Activated CD4-positive, alpha-beta T cell treated with anti-CD3 and anti-CD28 coated beads for 1 hour (primary cell): ENCODE measurements at places on chromosomes 13 and 19.

DNA sequence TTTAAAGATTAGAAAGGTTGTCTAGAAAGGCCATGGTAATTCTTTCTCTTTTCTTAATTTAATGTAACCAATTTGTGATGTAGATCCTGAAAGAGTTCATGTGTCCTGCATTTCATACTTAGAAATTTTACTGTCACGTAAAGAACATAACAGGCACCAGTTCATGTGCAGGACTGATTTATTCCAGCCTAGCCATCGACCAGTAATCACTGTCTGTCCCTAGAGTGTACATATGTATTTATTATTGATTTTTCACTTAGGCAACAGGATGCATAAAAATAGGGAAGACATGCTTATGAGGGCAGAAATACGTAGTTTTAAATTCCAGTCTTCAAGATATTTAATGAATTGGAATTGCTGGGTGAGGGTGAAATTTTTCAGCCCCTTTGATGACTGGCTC is 37.6 kb downstream of the TDRD12 start:
- DNase-seq, result no peak

DNA sequence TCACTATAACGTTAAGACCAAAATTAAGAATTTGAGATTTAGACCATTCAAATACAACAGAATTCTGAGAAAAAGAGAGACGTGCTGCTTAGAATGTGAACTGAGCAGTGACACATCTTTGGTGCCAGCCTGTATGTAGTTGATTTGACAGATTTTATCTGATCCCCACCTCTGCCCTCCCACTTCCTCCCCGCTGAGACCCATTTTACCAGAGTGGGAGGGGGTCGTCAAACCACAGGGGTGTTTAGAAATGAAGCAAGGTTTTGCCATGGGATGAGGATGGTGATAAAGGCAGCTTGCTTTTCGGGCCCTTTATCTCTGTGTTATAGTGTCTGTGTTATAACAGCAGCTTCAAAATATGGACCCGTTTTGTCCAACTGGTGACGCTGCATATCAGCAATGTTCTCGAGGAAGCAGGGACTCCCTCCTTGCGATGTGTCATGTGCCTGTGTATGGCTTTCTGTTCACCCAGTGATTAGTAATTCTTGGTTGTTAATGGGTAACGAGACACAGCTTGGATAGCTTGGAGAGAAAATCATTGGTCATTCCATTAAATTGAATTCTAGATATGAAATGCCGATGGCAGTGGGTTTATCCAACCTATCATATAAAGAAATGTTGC is 125.0 kb downstream of the HS6ST3 start:
- no peak for DNase-seq

- no peak for DNase-seq
Observed at GRCh38 chr13:82010780-82011179, 1669.9 kb upstream of the SPRY2 start.

- no peak for DNase-seq
Observed at GRCh38 chr19:16217716-16218451, 20.2 kb downstream of the AP1M1 start.

DNA sequence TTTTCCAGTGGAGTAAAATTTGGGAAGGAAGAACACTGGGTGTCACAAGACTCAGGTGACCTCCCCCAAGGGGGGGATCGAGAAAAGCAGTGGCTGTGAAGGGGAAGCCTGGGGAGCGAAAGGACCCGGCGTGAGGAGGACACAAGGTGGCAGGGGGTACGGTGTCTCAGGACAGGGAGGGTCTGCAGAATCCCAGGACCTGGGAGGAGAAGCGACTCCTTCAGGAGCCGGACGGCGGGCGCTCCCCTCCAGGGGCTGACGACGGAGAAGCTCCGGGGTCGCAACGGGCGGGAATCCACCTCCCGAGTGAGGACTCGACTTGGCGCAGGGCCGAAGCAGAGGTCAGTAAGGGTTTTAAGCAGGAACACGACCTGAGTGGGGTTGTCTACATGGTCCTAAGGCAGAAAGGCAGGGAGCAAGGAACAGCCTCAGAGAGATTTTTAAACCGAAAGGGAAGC is 529 bp downstream of the ZNF836 start:
- no peak for DNase-seq

DNA sequence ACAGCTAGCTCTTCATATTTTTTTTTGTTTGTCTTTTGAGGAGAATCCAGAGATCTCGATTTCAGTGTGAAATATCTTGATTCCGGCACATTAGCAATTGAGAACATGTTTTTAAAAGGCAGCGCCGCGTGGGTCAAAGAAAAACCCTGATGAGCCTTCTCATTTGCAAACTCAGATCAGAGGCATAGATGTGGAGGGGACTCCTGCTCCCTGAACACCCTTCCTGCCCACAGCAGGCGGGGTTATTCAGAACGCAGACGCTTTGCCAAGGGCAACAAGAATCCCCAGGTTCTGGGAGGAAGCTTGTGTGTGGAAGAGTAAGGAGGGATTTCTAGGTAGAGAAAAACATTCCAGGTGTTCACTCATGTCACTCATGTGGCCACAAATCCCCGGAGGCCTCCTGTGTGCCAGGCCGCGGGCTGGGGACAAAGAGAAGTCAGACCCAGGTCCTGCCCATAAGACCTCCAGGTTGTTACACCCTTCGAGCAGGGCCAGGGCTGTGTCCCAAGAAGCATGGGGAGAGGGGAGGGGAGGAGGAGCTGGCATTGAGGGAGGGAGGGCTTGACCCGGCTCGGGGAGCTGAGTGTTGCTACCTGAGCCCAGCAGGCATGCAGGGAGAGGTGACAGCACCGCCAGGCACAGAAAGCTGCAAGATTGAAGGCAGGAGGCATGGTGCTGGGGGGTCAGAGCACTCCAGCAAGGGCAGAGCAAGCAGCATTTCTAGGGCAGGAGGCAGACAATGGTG is 15.9 kb upstream of the IGLON5 start:
- DNase-seq, result no peak

- DNase-seq, result no peak
Observed at GRCh38 chr19:45767881-45768654, 984 bp downstream of the SIX5 start.

DNA sequence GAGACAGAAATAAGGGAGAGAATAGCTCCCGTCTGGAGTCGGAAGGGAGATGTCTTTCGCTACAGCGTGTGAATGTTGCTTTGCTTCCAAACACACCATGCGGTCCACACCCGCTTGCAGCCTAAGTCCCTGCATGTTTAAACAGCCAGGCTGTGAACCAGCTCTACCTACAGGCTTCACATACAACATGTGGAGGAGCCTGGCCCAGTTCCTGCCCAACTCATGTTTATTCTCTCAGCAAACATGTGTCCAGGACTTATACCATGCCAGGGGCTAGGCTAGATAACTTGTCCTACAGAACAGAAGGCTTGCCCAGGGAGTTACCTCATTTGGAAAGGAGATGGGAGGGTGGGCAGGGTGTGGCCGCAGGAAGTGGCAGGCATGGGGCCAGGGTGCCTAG is 181.5 kb downstream of the FOXO1 start:
- no peak for DNase-seq

DNA sequence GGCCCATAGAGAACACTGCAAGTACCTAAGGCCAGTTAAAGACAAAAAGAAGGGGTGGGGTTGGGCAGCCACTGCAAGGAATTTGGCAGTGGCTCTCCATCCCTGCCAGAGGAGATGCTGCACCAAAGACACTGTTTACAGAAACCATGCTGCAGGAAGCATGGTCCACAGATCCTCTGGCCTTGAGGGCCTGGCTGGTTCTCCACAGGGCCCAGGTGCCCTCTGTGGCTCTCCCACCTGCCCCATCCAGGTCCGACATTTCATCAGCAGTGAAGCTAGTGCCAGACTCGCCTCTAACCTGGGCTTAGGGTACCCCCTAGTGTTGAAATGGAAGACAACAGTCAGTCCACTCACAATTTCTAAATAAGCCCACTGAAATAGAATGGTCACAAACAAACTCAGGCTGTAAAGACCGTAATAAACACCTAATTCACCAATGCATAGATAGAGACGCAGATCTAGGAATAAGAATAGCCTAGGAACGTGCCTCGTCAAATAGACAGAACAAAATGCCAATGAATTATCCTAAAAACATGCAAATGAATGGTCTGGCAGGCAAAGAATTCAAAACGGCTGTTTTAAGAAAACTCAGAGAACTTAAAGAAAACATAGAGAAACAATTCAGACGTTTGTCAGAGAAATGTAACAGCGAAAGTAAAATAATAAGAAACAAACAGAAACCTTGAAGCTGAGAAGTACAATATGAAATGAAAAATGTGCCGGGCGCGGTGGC is 23.3 kb downstream of the LYPD4 start:
- no peak for DNase-seq

GRCh38 chr19:1843646-1844394 is 4.5 kb downstream of the REXO1 start:
- no peak for DNase-seq

- DNase-seq, result no peak
Observed at GRCh38 chr19:13016628-13017305, 21.5 kb downstream of the NFIX start.

DNA sequence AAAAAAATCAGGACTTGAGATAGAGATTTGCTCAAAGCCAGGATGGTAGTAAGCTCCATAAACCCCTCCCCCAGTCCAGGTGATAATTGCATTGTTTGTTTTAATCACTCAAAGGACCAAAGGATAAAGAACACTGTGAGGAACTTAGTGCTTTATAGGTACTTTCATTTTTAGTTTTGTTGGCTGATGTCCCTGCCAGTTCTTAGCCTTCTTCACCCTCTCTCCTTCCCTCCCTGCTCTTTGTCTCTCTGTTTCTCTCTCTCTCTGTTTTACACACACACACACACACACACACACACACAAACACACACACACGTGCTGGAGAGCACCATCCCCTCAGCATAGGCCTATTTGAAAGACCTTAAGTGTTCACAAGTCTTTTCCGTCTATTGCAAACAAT is 5.2 kb downstream of the FRY start:
- DNase-seq, result no peak

DNA sequence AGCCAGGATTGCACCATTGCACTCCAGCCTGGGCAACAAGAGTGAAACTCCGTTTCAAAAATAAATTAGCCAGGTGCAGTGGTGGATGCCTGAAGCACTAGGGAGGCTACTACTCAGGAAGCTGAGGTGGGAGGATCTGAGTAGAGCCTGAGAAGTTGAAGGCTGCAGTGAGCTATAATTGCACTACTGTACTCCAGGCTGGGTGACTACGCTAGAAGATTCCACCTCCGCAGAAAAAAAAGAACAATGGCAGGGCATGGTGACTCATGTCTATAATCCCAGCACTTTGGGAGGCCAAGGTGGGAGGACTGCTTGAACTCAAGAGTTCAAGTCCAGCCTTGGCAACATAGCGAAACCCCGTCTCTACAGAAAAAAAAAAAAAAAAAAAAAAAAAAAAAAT is 20.5 kb downstream of the HAUS8 start:
- DNase-seq, result no peak
